ENCODE measurements at places on chromosomes 16 and 17.

DNA sequence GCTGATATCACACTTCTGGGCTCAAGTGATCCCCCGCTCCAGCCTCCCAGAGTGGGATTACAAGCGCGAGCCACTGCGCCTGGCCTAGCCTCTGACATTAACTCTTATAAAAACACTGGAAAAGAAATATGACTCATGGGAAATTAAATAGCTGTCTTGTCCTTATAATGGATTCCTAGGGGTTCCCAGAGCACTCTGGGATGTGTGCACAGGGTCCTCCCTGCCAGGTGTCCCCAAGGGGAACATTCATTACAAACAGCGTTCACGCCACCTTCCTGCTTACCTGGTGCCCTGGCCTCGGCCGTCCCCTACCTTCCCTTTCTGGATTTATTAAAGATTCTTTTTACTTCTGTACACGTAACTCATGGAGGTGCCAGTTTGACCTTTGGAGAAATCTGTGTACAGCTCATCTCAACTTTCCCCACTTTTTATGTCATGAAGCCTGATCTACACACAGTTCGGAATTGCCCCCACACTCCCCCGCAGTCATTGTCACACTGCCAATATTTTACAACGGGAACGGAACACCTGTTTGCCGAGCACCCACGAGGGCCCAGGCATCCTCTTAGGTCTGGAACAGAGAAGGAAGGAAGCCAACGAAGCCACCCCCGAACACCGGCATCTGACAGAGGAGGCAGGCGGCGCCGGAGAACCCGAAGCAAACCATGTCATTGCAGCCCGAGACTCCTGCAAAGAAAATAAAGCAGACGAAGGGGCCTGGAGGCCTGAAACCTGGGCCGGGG, 39.7 kb upstream of the MEAK7 start:
- DNase-seq: peak; percentile 46

- DNase-seq: no peak
Observed at GRCh38 chr16:9000664-9001063, 37.0 kb upstream of the USP7 start.

DNA sequence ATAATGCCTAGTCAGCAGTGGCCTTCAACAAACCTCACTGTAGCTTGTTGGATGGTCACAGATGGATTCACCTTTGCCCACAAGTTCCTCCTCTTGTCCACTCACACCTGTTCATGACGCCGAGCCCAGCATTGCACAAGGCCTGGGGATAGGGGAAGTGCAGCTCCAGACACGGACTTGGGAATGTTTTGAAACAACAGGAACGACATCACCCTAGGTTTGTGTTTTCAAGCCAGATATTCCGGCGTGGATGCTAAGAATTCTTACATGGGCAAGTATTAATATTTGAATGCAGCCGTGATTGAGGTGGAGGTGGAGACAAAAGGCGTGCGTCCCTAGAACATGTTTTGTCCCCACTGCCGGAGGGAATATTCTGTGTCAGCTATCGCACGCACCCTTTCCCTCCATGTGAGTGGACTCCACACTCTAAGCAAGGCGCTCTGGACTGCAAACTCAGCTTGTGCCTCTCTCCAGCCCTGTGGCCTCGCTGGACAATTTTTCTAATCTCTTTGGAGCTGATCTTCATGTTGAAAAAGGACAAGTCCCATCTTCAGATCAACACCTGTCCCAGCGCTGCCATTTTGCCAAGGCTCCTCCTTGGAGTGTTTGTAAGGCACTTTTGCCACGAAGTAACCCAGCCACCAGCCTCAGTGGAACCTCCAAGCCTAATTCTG, 2.0 kb upstream of the BANP start:
- DNase-seq: no peak

- DNase-seq: no peak
Observed at GRCh38 chr17:36851250-36851649, 86.0 kb upstream of the LHX1 start.

DNA sequence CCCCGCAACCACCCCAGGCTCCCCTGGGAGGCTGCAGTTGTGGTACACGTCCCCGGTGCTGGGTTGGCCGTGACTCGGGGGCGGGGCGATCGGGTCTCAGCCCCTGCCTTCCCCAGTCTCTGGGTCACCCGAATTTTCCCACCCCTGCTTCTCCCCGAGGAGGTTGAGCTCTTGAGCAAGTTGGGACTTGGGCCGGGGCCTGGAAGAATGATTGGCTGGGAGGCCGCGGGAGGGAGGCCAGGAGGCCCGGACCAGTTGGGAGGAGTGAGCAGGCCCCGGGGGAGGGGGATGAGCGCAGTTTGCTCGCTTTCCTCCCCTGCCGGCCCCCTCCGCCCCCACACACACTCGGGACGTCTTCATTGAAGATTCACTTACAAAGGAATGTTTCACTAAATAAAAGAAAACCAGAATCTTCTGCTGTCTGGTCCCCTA, 4.5 kb upstream of the HEXIM1 start:
- peak; percentile 32 for DNase-seq

- no peak for DNase-seq
Observed at GRCh38 chr16:57426356-57426755, 20.8 kb downstream of the CIAPIN1 start.

DNA sequence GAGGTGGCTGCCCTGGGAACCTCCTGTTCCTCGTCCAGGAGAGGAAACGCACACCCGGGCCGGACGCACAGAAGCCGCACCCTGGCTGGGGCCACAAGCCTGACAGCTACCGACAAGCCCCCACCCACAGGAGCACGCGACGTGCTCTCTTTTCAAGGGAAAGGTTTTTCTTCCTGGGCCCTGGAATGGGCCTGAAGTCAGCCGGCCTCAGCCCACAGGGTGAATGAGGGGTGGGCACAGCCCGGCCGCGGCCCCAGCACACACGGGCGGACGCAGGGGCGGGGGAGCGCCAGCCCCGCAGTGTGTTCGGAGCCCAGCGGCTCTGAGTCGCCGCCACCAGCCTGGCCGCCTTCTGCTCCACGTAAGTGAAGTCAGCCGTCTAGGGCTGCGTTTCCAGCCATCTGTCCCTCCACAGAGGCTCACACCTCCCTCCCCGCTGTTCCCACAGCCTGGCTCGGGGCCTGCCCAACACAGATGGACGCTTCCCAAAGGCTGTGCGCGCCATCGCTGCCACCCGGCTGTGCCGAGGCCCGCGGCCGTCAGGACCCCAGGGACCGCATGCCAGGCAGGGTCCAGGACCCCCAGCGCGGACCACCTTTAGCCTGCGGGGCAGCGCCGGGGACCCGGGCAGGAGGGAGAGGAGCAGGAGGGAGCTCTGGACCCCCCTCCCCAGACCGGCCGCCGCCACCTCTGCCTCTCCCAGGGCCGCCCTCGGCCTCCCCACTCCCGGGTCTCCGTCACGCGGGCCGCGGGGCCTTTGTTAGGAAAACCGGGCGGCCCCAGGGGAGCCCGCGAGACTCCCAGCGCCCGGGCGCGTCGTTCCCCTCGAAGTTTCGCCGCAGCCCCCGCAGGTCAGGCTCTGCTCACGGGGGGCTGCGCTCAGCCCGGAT, 36.8 kb downstream of the CBFA2T3 start:
- peak; percentile 40 for DNase-seq

GRCh38 chr17:48393283-48393682, 36.7 kb downstream of the SKAP1 start:
- DNase-seq: no peak

DNA sequence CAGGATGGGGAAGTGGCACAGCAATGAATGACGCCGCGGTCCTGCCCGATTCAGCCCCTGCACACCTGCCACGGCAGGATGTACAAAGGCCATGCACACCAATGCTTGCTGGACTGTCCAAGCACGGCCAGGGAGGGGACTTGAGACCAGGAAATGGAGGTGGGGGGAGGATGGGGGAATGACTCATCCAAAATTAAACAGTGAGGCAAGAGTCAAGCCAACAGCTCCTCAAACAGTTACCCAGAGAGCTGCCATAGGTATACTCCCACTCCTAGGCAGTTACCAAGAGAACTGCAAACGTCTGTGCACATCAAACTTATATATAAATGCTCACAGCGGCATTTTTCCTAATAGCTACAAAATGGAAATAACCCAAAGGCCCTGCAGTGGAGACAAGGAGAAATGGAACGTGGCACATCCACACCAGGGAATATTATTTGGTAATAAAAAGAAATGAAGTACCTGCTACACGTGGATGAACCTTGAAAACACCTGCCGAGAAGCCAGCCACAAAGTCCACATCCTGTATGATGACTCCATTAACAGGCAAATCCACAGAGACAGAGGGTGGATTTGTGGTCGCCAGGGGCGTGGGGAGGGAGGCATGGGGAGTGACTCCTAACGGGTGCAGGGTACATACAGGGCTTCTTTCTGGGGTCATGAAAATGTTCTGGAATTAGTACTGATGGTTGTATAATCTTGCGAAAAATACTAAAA, 54.1 kb downstream of the VAC14 start:
- no peak for DNase-seq

DNA sequence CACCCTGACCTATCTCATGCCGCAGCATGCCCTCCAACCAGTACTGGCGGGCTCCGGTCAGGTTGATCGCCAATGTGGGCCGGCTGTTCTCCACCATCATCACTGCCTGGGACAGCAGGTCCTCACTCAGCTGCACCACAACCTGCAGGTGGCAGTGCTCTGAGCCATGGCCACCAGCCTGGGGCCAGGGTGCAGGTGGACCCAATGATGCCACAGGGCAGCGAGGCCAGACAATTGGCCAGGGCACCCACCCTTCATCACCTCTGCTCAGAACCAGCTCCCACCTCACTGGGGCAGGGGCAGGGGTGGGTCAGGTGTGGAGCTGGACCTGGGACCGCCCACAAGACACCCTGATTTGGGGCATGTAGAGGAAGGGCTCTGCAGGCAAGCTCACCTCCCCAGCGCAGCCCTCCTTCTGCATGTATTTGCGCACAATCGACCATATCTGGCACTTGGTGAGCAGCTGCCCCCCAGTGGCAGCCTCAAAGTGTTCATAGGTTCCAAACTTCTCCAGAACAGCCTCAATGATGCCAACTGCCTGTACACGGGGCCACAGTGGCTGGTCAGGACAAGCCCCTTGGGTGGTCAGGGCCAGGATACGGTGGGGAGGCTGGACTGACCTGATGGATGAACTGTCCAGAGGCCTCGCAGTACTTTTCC, 4.2 kb downstream of the MATCAP1 start:
- DNase-seq: no peak

DNA sequence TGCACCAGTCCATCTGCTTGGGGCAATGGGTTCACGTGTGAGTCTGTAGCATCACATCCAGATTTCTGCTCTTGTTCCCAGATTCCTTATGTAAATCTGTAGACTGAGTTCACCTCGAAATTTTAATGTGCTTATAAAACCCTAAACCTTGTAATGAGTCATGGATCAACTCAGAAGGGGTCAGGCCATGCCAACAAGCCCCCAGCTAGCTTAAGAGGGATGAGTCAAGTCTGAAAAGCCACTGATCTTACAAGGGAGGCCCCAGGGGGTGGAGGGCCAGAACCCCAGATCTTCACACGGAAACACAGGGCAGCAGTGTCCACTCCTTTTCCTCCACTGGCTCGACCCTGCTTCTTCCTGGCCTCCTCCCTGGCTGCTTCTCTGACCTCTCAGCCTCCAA, 399.1 kb upstream of the CDH5 start:
- DNase-seq: no peak

- DNase-seq: no peak
Observed at GRCh38 chr16:5510819-5511370, 413.3 kb upstream of the EEF2KMT start.

- DNase-seq: no peak
Observed at GRCh38 chr16:89544713-89545043, 15.8 kb upstream of the RPL13 start.

DNA sequence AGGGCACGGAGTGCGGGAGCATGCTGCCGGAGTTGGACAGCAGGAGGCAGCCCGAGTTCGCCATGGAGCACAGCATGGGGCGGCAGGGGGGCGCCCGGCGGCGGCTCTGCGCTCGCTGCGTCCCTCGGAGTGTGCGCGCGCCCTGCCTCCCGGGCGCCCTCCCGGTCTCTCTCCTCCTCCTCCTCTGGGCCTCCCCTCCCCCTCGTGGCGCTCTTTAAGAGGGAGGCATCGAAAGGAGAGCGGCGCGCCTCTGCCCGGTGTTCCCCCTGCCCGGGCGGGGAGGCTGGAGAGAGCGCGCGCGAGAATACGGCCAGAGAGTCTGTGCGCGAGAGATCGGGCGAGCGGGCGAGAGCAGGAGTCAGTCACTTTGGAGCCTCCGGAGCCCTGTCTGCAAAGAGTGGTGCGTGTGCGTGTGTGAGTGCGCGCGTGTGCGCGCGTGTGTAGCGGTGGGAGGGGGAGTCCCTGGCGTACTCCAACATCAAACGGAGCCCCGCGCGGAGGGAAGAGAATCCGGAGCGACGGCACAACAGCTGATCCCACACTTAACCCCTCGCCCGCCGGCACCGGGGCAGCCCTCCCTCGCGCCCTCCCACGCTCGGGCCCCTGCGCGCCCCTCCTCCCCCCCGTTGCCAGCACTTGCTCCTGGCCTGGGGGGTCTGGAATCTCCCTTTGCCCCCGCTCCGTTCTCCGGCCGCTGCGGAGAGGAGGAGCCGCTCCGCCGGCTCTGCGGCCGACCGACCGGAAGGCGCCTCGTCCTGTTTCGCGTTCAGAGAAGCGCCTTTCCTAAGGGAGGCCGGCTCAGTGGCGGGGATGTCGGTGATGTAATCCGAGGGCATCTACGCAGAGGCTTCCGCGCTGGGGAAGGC, 108.9 kb downstream of the ENGASE start:
- no peak for DNase-seq

DNA sequence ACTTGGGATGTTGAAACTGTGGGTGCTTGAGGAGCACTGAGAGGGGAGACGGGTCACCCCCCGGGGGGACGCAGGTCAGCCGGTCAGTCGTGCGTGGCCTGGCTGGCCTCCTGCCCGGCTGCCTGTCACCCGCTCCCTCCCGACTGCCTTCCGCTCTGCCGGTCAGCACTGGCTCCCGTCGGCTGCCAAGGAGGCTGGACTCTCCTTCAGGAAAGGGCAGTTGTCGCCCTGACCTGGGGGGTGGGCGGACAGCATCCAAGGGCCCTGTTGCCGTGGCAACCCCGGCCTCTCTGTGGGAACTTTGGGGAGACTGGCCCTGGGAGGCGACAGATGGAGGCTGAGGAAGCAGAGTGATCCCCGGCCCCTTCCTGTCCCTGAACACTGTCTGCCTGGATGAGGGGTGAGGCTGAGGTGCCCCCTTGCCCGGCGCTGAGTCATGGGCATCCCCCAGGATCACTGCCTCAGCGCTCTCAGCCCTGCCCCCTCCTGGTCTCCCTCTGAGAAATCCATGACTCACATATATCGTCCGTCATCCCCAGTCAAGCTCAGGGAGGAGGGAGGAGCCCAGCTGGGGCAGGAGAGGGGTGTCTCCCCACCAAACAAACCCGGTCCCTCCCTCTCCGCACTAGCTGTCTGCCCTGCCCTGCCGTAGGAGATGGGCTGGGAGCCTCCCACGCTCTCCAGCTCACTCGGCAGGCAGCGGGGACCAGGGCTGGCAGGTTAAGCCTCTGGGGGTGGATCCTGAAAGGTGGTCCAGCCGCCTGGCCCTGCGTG, at the start of gene ADGRG1:
Gene ADGRG1, plus strand, starts transcription at position 623 of the 774 bp plus-strand sequence. CDS start 21,658 bp downstream, outside the sequence.
- peak; percentile 80 for DNase-seq

- DNase-seq: no peak
Observed at GRCh38 chr16:78473031-78473699, 373.7 kb downstream of the WWOX start.

DNA sequence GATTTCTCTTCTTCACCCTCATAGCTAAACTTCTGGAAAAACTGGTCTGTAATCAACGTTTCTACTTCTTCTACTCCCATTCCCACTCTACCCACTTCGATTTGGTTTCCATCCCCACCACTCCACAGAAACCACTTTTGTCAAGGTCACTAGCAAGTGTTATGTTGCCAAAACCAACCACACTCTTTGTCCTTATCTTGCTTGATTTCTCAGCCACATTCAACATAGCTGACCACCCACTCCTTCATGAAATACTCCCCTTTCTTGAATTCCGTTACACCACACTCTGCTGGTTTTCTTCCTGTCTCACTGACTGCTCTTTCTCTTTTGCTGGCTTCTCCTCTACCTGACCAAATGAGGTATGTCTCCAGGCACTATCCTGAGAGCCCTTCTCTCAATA, 11.9 kb downstream of the IKZF3 start:
- DNase-seq: no peak

Measured in occipital lobe (tissue), 3 donors.